NCI-H446 treated with DMSO at 0.1 percent for 48 hours (cell line): ENCODE measurements at places on chromosomes 6 and 20.

DNA sequence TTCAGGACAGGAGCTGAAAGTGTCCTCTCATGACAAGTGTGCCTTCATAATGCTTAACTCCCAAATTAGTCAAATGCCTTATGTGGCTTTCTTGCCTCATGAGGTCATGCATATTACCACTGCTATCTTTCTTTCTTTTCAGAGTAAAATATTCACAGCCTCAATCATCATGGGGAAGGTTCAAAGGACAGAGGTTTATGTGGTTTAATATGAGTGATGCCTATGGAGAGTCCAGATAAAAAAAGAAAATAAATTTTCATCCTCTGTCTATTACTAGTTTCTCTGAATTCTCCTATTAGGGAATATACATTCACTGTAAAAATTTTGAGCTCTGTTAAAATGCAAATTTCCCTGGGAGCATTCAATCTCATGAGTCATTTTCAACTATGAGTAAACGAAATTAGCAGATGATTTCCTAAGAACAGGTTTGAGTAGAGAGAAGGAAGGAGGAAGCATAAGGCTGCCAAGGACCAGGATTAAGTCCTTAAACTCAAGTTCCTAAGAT, 396.9 kb upstream of the ADGRB3 start:
- no peak for DNase-seq

- no peak for DNase-seq
Measured at GRCh38 chr6:166614171-166614583, 12.9 kb downstream of the RPS6KA2 start.

GRCh38 chr6:170129691-170130171, 161.1 kb downstream of the DLL1 start:
- DNase-seq: no peak

- DNase-seq: no peak
Measured at GRCh38 chr6:16205377-16206144, 32.8 kb upstream of the GMPR start.

DNA sequence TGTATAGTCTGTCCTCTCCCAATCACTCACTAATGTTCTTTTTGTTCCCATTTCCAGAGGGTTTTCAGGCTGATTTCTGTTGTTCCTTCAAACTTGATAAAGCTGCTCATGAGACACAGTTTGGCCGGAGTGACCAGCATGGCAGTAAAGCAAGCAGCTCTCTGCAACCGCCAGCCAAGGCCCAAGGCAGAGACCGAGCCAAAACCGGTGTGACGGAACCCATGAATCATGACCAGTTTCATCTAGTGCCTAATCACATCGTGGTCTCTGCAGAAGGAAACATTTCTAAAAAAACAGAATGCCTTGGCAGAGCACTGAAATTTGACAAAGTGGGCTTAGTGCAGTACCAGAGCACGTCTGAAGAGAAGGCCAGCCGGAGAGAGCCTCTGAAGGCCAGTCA, 14.8 kb upstream of the RPL7L1 start:
- DNase-seq: no peak

DNA sequence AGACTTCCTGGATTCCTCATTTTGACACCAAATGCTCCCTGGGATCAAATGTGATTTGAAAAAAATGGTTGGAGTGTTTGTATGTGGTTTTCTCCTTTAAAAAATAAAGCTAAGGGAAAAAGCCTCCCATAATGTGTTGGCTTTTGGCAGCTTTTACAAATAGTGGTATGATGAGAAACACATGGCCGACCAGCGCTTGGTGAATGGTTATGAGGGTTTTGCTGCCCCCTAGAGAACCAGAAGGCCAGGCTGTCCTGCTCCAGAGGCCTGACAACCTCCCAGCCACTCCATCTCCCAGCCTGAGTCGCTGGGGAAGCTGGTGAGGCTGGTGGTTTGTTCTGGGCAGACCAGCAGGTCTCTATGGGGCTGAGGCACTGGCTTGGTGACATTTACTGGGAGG, 69.3 kb downstream of the CLIC5 start:
- DNase-seq: no peak

DNA sequence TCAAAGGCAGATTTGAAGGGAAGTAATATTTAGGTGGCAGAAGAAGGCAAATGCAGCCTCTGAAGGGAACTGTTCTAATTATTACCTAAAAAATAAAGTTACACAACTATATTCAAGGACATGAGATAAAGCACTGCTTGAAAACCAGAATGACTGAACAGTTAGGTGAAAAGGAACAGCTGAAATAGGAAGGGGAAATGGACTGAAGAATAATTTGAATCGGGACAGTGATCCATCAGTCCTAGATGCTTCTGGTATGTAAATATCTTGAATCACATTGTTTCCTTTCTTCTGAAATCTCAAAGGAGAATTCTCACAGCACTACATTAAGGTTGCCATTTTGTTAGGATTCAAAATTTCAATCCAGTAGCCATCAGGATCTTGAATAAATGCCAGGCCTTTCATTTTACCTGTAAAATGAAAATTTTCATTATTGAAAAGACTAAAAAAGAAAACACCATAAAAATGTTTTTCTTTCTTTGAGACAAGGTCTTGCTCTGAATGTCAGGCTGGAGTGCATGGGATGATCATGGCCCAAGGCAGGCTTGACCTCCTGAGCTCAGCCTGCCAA, 25.9 kb downstream of the GLO1 start:
- DNase-seq: no peak

DNA sequence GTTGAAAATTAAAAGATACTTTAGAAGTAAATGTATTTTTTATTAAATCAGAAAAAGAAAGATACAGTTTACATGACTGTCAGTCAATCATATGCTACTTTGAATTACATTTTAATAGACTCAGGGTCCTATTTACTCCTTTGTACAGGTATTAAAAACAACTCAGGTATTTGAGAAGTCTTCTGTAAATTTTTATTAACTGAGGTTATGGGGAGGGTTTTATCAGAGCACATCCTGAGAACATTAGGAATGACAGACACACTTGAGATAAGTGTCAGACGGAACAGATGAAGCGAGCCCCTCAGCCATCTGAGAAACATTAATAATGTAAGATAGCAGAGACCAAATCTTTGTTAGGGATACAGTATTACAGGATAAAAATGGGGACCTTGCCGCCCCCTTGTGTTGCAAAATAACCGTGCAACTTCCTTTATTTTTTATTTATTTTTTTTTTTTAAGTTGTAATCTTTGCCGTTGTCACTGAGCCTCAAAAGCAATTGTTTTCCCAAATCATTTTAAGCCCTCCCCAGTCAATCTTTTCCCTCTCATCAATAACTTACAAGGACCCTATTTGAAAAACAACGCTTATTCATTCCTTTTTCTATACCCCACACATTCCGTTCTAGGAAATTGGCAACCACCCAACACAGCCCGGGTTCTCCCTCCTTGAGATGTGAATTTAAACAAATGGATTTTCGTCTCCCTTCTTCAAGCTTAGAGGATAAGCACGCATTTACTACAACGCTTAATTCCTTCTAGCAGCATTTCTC, 126.7 kb downstream of the BCAS1 start:
- DNase-seq: peak; percentile 1

DNA sequence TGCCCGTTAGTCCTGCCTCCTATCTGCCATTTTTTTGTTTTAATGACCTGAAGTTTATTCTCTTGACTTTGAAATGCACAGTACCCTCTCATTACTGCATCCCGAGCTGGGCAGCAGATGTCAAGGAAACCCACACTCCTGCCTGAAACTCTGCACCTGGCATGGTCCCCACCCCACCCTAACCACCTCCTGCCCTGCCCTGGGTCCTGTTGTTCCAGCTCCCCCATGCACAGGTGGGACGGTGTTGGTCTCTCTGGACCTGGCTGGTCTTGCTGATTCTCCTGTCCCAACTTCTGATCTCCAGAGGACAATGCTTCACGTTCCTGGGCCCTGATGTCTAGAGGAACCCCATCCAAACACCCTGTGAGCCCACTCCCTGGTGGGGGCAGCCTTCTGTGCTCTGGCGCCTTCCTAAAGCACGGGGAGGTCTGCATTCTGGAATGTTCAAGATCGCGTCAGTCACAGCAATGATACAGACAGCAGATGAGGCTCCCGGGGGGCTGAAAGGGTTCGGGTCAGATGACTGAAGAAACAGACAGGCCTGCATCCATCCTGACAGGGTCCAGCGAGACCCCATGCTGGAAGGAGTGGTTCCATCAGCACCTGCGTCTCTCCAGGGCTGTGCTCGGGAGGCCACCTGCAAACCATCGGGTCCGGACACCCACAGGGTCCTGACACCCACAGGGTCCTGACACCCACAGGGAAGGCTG, 73.6 kb downstream of the ERMARD start:
- no peak for DNase-seq

GRCh38 chr20:1757606-1758512, 100.3 kb upstream of the SIRPG start:
- DNase-seq: no peak

- DNase-seq: no peak
Measured at GRCh38 chr6:149934249-149935156, 7.3 kb upstream of the ULBP2 start.

GRCh38 chr6:513058-513457, 121.5 kb downstream of the IRF4 start:
- DNase-seq: no peak

DNA sequence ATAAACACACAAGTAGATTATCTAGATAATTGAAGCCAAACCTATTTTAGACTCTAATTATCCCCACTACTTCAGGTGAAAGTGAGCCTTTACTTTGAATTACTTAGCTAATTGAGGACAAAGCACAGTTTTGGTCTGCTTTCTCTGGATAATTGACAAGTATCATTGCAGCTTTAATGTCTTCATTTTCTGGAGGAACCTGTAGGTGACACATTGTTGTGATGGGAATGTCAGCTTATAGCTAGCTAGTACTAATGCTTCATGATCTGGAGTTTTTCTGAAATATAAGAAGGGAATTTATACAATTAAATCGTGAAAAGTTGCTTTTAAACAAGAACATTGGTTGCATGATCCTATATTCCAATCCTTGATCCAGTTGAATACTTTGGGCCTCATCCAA, 319.3 kb upstream of the CITED2 start:
- DNase-seq: no peak

DNA sequence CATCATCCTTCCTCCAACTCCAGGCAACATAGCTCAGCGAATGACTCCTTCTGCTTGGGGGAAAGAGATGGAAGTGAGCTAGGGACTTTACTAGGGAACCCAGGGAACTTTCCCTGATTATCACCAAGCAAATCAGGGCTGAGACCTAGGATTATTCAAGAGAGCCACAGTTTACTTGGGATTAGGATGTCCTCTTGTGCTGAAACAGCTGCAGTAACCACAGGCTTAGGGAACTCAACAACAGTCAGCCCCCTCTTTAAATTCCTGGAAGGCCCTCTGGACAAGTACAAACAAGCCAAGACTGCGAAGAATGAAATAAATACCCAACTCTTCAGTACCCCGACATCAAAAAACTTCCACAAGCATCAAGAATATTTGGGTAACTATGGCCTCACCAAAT, 700.9 kb downstream of the COL12A1 start:
- DNase-seq: no peak

DNA sequence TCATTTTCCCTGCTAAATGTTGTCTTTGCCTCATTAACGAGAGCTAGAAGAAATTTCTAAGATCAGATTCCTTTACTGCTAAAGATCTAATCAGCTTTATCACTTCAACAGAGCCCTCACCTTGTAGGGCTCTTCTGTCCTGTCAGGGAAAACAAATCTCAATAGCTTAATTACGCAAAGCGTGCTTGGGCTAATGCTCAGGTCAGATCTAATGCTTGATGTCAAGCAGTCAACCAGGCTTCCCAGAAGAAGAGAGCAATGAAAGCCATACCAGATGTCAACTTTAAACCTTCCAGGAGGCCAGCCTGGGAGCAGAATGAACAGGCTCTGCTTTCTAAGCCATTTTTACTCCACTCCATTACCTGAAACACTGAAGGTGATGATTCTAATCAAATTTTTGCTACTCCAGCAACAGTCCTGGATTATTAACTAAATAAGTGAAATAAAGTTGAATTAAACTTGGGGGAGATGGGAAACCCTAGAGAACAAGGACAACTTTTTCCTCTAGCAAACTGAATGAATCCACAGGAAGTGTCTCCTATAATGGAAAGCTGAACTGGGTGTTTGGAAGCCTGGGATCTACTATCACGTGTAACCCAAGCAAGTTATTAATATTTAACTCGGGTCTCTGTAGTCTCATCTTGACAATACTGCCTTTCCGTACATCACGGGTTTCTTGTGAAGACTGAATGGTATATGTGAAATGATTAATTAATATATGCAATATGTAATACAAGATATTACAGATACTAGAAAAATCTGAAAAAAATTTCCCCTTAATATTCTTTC, 273.7 kb downstream of the PTPRK start:
- DNase-seq: no peak

- no peak for DNase-seq
Measured at GRCh38 chr20:5024982-5025381, 23.7 kb upstream of the SLC23A2 start.

GRCh38 chr20:49987868-49988690, 5.3 kb downstream of the SNAI1 start:
- no peak for DNase-seq

GRCh38 chr6:15336900-15337560, 91.2 kb downstream of the JARID2 start:
- no peak for DNase-seq

GRCh38 chr20:20877079-20877478, 164.6 kb upstream of the RALGAPA2 start:
- DNase-seq: no peak

- DNase-seq: no peak
Measured at GRCh38 chr6:151974061-151974617, 166.7 kb downstream of the ESR1 start.

GRCh38 chr20:1391640-1392442, 1.0 kb downstream of the FKBP1A start:
- DNase-seq: no peak

GRCh38 chr20:45779011-45779915, 12.4 kb downstream of the WFDC3 start:
- DNase-seq: no peak

DNA sequence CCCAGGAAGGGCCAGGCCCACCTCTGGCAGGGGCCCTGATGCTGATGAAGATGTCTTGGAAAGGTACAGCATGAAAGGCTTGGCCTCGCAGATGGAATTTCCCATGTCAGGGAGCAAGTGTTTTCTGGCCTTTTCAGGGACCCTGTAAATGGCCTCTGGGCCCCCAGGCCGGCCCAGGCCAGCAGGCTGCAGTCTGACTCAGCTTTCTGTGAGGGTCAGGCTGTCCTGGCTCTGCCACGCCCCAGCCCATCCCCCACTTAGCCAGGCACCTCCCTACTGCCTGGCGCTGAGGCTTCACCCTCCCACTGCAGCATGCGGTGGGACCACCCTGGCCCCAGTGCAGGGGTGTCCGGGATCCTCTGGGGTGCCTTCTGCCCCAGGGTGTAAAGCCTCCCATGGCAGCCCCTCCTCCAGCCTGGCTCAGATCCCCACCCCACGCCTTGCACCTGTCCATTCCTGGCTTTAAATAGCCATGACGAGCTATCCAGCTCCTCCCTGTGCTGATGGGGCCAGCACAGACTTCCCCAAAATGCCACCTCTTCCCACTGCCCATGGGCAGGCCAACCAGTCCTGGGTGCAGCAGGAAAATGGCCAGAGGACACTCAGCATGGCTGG, 35.6 kb upstream of the GATA5 start:
- no peak for DNase-seq

GRCh38 chr20:23301436-23302050, 49.0 kb upstream of the NXT1 start:
- no peak for DNase-seq

GRCh38 chr6:166977621-166978525, 21.3 kb upstream of the CEP43 start:
- no peak for DNase-seq

- DNase-seq: no peak
Measured at GRCh38 chr6:127486934-127487333, 27.7 kb upstream of the KIAA0408 start.

GRCh38 chr6:119347466-119348095, 2.0 kb downstream of the MAN1A1 start:
- DNase-seq: no peak

GRCh38 chr20:64080013-64080812, at the start of gene OPRL1:
TSS of gene OPRL1 (plus strand) at chr20:64080082. CDS start at chr20:64092721, 12,639 bp downstream.
- DNase-seq: no peak
